ENCODE measurements at places on chromosomes 12 and 14.

DNA sequence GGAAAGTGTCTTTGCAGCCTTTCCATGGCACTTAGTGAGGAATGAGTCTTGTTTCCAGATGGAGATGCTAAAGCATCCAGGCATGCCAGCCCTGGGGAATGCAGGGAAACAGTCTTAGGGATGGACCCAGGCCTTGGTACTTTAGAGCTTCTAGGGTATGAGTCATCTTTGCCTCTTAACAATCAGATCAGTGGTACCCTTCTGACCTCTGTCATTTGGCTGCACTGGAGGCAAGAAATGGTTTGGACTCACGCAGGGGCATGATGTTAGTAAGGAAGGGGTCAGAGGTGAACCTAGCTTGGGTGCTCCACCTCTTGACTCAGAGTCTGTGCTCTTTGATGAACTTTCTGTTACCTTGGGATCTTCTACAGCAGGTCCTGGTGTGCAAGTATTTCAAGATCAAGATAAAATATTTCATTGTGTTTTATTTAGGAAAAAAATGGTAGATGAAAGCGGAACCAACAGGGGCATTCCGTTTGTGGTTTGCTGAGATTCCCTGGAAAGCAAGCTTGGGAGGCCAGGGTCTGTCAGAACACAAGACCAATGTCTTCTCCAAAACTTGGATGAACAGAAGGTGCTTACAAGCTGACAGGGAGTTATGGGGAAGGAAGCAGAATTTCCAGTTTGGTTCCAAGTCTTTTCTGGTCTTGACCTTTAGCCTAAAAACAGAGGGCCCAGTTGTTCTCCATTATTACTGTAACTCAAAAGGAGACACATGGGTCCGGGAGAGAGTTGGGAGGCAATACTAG lies 216.2 kb downstream of the ZFP36L1 start:
- no peak for DNase-seq

GRCh38 chr12:6820166-6820565 lies 1.5 kb upstream of the GPR162 start:
- DNase-seq: no peak

DNA sequence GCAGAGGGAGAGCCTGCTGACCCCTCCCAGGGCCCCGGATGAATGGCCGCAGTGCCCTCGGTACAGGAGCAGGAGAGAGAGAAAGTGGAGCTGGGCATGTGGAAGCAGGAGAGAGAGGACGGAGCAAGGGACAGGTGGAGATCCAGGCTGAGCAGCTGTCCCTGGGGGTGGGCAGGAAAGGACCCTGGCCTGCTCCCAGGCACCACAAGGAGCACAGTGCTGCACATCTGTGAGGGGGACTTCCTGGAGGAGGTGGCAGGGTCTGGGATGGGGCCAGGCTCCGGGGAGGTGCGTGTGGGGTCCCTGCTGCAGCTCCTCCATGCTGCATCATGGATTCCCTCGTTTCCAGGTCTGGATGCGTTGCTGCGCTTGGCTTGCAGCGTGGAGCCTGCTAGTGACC lies 13.0 kb upstream of the DLK1 start:
- no peak for DNase-seq

DNA sequence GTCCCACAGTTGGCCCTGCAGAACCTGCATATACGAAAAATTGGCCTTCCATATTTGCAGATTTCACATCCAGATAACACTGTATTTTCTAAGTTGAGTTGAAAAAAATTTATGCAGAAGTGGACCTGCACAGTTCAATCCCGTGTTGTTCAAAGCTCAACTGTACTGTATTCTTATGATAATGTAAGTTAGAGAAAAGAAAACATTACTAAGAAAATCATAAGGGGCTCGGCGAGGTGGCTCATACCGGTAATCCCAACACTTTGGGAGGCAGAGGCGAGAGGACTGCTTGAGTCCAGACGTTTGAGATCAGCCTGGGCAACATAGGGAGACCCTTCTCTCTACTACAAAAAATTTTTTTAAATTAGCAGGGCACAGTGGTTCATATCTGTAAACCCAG lies 18.2 kb upstream of the SLC35E3 start:
- DNase-seq: no peak

- no peak for DNase-seq
Observed at GRCh38 chr12:119775246-119775895, 101.7 kb downstream of the CIT start.
